NCI-H1694 (cell line): ENCODE measurements at places on chromosomes 5 and 9.
A peak's percentile ranks its signal among the peaks of the same experiment; 100 is the strongest.

DNA sequence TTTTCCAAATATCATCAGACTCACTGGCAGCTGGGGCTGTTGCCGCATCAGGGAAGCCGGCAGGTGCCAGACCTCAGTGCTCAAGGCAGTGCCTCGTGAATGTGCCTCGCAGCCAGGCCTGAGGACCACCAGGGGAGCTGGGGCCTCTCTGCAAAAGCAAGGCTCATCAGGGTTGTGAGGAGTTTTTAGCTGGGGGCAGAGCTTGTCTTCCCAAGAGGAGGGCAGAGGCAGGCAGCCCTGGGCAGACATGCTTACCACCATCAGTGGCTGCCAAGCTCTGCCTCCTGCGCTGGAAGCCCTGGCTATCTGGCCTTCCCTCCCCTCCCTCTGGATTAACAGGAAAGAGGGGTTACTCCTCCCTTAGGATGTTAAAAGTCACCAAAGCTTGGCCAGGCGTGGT, 8.8 kb upstream of the TBC1D9B start:
- DNase-seq = no peak

DNA sequence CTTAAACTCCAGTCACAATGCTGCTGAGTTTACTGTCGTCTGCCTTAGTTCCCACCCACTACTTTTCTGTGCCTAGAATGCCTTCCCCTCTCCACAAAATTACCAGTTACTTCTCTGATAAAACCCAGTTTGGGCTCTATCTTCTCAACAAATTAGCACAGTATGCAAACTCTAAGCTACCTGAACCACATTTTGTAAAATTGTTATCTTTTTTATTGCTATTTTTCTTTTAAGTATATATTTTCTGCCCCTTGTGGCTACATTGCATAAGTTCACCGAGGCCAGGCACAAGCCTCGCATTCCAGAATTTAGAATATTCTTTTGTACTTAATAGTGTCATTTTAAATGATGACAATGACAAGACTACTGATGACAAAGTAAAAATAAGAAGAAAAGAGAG, 60.0 kb downstream of the POU5F2 start:
- DNase-seq = no peak

- no peak for DNase-seq
These were observed 32.7 kb downstream of the OSMR start for GRCh38 chr5:38878391-38879077.

DNA sequence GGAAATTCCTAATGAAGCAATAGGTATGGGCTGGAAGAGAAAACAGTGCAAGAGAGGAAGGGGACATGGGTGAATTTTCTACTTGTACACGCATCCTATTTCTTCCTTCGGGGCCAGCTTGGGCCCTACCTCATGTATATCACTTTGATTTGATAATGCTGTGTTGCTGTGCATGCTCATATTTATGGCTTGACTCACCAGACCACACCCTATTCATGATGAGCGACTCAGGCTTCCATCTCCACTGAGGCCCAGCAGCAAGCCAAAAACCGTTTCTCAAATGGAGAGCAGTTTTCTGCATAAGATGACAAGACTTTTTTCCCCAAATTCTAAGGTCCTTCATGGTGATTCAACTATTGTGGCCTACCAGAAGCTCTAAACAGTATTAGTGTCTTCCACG, 2039.1 kb upstream of the CDH9 start:
- DNase-seq = no peak

- no peak for DNase-seq
These were observed 176.7 kb upstream of the ADAMTSL1 start for GRCh38 chr9:18297056-18297841.

- peak; percentile 17 for DNase-seq
These were observed 8.8 kb upstream of the NEK6 start for GRCh38 chr9:124248960-124249359.

GRCh38 chr9:121823451-121824169, 172.2 kb downstream of the DAB2IP start:
- DNase-seq = no peak

- no peak for DNase-seq
These were observed 499 bp upstream of the TMEM232 start for GRCh38 chr5:110727025-110727314.

DNA sequence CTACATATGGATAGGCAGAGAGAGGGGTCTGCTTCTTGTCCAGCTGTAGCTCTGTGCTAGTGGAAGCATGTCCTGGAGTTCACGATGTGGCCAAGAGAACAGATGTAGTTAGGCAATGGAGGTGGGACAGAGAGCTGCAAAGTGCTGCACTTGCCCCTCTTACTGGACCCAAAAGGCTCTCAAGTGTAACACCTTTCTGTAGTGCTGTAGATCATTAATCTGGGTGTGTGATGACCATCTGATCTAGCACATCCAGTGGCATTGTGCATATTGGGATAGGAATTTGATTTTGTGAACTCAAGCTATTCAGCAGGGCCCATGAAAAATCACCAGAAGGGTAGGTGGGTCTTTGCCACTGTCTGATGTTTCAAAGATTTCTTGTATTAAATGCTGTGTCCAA, 151.4 kb downstream of the KDM4C start:
- no peak for DNase-seq

- no peak for DNase-seq
These were observed 33.9 kb upstream of the FOXB2 start for GRCh38 chr9:76985581-76985980.

DNA sequence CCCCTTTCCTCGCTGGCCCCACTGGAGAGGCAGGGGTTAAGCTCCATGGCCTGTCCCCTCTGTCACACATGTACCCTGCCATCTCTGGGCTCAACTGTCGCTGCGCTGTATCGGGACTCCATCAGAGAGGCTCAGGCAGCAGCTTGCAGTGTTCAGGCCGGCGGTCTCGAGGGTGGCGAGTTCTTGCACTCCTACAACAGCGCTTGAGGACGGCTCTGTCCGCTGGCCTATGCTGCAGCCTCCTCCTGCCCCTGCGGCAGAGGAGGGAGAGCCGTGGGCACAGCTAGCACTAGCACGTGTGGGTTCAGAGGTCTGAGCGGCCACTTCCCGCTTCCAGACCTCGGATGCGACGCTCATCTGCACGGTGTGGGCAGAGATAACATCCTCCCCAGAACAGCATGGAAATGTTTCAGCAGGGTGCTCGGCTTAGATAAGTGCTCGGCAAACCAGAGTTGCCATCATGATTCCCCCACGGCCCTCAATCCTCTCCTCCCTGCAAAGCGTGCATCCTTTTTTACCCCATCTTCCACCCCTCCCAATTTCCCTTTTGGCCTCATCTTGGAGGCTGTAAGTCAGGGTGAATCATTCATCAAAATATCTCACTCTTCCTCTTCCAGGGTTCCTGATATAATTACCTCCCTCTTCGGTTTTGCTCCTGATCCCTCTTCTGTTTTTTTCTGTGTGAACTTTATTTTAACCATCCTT, 41.9 kb upstream of the FUBP3 start:
- no peak for DNase-seq

DNA sequence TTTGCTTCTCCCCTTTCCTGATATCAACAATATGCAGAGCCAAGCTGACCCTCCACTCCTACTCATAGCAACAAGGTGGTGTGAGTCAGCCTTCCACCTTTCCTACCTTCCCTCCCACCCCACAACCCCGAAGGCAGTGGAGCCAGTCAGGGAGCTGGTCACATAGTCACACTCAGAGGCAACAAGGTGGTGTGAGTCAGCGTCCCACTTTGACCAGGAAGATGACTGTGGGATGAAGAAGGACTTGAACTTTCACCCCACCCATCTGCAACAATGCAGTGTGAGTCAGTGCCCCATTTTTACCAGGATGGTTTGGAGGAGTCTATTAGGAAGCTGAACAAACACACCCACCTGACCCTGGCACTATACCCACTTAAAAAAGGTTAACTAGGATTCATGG, 30.1 kb upstream of the ZNF782 start:
- no peak for DNase-seq

DNA sequence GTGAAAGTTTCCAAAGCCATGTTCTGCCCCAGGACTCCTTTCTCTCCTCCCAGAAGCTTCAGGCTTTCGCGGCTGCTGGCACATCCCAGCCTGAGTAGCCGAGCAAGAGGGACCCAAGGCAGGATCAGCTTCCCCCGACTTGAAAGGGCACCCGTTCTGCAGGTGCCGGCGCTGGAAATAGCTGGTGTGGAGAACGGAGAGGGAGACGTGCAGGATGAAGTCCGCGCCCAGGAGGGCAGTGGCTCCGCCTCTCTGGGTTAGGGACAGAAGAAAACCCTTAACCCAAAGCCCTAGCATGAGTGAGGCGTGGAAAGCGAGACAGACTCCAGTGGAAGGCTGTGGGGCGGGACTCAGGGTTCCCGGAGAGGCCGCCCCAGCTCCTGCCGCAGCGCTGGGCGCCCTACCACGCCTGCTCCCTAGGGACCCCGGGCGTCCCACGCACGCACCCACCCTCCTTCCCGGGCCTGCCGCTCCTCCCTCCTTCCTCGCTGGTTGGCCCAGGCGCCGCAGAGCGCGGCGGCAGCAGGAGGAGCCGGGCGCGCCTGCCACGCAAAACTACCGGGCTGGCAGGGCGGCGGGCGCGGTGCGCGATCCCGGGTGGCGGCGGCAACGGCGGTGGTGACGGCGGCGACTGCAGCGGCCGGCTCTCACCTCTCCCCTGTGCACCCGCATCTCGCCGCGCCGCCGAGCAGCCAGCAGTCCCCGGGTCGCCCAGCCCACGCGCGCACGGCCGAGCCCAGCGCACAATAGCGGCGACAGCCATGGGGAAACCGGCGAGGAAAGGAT, at the start of gene SLC1A1:
Gene SLC1A1, plus strand, starts transcription at position 550 of the 786 bp plus-strand sequence. Its CDS starts 212 bp downstream, at position 762.
- peak; percentile 41 for DNase-seq

DNA sequence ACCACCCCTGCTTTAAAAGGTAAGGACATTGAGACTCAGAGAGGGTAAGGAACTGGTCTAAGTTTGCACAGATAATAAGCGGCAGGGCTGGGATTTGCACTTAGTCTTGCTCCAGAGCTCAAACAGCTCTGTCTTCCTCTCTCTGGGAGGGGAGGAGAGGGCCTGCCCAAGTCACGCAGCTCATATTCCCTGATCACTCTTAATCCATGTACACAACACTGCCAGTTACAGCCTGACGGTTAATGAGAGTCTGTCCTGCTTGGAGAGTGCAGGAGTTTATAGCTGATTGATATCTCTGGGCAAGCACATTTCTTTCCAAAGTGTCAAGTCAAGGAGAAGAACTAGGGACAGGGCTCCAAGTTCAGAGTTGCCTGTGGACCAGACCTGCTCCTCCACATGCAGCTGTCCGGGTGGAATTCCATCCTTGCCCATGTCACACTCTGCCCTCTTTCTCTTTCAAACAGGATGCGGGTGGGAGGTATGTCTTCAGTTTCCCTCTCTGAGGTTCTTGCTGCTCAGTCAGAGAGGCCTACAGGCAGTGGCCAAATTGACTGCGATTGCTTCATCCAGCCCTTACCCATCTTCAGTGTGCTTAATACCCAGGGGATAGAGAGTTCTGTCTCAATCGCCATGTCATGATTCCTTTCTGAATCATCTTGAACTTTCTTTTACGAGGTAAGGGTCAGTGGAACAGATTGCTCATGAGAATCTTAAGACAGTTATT, 54.5 kb downstream of the GALNT12 start:
- no peak for DNase-seq

GRCh38 chr5:33470544-33470943, 29.8 kb downstream of the TARS1 start:
- DNase-seq = peak; percentile 22

DNA sequence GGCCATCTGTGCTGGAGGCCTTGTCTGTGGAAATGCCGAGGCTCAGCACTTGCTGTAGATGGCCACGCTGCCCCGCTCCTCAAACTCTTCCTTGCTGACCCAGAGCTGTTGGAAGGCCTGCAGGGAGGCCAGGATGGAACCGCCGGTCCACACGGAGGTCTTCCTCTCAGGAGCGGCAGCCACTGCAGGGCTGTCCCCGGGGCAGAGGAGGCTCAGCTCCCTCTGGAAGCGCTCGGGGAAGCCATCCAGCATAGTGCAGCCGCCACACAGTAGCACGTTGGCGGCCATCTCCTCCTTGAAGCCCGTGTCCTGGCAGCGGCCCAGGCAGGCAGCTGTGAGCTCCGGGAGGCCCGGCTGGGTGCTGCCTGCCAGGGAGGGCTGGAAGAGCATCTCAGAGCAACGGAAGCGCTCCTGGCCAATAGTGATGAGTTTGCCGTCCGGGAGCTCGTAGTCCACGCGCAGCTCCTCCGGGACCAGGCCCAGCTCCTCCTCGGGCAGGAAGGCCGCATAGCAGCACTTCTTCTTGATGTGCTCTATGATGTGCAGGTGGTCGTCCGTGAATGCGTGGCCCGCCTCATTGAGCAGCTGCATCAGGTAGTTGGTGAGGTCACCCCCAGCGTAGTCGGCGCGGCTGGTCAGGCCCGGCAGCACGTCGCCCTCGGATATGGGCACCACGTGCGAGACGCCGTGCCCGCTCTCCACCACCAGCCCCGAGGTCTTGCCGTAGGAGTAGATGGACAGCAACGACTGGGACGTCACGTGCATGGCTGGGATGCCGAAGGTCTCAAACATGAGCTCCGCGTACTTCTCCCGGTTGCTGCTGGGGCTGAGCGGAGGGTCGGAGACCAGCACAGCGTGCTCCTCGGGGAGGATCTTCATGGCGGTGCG, 901 bp downstream of the ACTL7B start:
- DNase-seq = no peak

- DNase-seq = no peak
These were observed 19.2 kb upstream of the PITX1 start for GRCh38 chr5:135053278-135053677.

DNA sequence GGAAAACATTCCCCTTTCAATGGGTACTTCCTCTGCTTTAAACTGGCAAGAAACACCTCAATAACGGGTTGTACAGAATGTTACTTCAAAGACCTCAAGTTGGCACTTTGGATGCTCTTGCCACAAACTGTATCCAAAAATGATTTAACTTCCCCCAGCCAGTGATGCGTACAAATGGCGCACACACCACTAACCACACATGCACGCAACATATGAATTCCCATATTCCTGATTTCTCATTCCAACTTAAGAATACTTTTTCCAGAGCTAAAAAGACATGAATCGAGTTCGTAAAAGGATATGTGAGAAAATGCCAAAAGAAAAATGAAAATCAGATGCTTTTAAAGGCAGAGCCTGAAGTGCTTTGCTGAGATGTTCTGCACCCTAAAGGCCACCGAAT, 388.0 kb upstream of the PIK3R1 start:
- DNase-seq = no peak

DNA sequence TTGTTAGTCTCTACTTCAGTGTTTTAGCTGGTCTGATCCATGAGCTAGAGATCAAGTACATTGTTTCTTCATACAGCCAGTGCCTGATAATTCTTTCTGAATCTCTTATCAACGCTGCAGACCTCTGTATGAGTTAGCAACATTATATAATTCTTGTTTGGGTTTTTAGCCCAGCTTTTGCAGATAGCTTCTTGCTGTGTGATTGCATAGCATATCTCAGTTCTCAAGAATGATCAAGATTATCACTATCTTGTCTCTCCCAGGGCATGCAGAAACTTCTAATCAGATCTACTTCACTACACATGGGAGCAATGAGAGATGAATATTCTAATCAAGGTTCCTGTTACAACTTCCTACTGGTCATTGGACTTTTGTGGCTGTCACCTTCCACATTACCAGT, 158.3 kb downstream of the FAM174A start:
- no peak for DNase-seq

DNA sequence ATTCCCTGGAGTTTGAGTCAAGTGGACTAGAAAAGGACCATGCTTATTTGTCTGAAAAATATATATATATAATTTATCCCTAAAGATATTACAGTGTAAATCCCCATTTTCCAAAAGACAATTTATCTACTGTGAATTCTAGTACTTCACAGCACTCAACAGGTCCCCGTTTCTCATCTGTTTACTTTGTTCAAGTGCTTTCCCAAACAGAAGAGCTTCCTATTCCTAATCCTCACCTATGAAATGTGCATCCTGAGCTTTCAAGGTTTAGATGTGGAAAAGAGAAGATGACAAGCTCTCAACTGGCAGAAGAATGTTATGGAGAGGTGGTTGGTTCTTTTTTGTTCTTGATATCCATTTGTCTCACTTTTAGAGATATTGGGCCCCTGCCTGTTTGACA, 401.6 kb upstream of the ZNF608 start:
- no peak for DNase-seq

- DNase-seq = no peak
These were observed 517.9 kb upstream of the ITGA1 start for GRCh38 chr5:52269859-52270258.
